ENCODE measurements at places on chromosomes 11 and 22.

- no peak for DNase-seq
These were observed 131.4 kb upstream of the POU2AF2 start for GRCh38 chr11:111114091-111114490.

DNA sequence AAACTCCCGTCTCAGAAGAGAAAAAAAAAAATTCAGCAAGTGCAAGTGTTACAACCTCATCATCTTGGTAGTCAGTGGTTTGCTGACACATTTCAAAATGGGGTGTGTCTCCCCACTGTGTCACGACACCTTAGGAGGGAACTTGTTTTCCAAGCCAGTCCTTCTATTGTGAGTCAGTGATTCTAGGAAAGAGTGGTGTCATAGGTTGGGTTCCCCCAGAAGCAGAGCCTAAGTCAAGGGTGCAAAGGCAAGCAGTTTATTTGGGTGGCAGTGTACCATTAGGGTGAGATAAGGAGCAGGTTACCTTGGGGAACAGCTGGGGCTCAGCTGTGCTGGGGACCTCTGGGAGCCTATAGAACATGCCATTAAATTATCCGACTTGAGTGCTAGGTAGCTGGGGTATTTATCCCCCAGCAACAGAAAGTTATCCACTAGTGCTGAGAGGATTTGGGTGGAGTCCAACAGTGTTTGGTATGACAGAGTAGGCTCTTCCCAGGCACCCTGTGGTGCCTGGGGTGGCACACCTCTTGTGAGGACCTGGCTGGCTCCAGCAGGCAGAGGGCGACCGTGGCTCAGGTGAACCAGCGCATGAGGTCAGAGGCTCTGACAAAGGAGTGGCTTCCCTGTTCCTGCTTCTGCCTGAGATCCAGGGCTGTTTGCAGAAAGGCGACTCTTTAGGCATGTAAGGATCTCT, 41.7 kb downstream of the KIAA1671 start:
- no peak for DNase-seq

GRCh38 chr11:106986261-106986660, 32.0 kb downstream of the GUCY1A2 start:
- DNase-seq, result no peak

DNA sequence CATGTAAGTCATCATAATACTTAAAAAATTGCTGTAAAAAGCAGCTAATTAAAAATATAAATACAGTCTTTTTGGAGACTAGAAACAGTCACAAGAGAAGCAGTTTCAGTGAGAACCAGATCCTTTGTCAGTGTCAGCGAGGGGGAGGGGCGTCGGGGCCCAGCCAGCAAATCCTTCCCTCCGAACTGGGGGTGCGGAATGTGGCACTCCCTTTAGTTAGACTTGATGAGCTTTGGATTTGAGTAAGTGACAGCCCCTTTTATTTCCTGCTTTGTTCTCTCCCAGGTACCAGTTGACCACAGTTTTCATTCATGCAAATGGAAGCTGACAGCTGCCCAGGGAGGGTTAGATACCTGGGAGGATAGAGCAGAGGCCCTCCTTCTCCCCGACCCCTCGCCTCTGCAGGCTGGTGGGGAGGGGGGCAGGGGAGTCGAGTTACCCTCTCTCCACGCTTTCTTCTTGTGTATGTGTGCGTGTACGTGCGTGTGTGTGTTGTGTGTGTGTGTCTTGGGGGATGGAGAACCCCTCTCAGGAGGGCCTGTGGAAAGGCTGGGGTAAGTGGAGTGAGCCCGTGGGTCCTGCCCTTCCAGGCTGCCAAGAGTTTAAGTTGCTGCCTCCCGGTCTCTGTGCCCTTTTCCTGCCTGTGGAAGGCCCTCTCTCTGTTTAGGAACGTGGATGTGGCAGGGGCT, 38.3 kb downstream of the PTPRJ start:
- no peak for DNase-seq

GRCh38 chr11:122816761-122817520, 21.4 kb upstream of the CRTAM start:
- DNase-seq, result no peak

DNA sequence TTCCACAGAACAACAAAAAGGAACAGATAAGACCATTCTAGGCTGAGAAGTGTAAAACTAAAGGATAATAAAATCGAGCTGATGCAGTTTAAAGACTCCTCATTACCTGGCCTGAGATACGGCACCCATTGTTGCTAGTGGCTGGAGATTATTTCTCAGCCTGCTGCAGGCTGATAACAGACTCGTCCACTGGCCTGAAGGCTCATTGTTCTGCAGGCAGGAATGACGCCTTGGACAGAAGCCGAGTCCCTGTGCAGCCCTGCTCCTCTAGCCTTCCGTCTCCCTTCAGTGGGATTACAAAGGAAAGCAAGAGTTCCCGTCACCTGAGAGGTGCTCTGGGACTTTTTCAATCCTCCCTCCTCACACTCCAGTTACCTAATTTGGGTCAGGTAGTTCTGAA, 1065.3 kb downstream of the OPCML start:
- DNase-seq, result no peak

All from NCI-H1417 treated with DMSO at 0.1 percent for 48 hours (cell line).